HTR-8/SVneo (cell line): ENCODE measurements at places on chromosomes 3 and 15.

DNA sequence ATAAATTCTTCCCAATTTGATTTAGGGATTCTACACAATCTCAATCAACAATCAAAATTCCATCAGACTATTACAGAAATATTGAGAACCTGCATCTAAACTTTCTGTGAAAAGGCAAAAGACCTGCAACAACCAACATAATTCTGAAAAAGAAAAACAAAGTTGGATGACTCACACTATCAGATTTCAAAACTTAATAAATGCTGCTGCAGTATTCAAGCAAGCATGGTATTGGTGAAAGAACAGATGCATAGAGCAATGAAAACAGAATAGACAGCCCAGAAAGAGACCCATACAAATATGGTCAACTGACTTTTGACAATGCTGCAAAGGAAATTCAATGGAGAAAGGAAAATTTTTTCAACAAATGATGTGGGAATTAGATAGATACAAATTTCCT is 477.1 kb upstream of the NR2F2 start:
- no peak for DNase-seq

DNA sequence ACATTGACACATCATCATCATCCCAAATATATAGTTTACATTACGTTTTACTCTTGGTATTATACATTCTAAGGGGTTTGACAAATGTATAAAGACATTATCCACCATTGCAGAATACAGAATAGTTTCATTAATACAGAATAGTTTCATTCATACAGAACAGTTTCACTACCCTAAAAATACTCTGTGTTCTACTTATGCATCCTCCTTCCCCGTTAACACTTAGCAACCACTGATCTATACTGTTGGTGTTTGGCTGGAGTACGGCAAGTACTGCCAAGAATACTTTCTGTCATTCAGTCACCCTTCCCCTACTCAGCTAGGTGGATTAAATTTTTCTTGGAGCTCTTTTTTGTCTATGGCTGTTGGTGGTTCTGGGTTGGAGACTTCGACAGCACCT is 33.4 kb downstream of the LEKR1 start:
- no peak for DNase-seq

GRCh38 chr15:27490867-27491595 is 520.0 kb downstream of the GABRG3 start:
- no peak for DNase-seq

- peak; percentile 87 for DNase-seq
Measured at GRCh38 chr15:74307827-74308811, 59.3 kb downstream of the CYP11A1 start.

GRCh38 chr3:101940521-101941317 is 91.4 kb downstream of the NFKBIZ start:
- DNase-seq, result peak; percentile 69

- no peak for DNase-seq
Measured at GRCh38 chr3:124784686-124785382, 54.6 kb downstream of the UMPS start.

- no peak for DNase-seq
Measured at GRCh38 chr3:7447197-7447769, 586.4 kb downstream of the GRM7 start.

DNA sequence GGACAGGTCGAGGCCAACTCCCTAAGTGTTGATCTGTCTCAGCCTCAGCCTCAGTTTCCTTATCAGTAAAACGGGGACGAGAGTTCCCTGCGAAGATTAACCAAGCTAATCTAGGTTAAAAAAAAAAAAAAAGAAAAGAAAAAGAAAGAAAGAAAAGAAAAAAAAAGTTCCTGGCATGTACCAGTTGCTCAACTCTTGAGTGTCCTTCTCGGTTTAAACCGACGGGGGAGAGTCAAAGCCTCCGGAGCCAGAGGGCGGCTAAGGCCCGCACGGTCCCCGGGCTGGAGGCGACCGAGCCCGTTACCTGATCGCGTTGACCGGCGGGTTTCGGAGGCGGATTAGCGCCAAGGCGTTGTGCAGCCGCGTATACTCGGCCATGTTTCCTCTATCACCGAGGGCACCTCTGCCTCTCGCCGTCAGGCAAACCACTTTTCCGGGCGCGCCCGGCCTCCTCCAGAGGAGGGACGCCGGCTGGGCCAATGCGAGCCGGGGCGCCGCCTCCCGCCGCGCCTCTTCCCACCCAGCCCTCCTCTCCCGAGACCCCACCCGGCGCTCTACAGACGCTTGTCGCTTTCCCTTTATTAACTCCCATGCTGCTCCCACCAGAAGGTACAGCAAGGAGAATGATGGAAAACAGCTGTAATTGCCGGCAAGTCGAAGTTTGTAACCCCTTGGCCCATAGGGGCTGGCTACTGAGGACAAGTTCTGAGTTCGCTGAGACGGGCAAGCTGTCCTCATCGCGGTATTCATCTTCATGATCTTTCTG is at the start of gene EHHADH:
Gene EHHADH, minus strand, starts transcription at position 405 of the 766 bp plus-strand sequence. Its CDS starts 27 bp downstream, at position 378.
- peak; percentile 87 for DNase-seq

- DNase-seq, result no peak
Measured at GRCh38 chr3:178795349-178795748, 259.1 kb downstream of the KCNMB2 start.

DNA sequence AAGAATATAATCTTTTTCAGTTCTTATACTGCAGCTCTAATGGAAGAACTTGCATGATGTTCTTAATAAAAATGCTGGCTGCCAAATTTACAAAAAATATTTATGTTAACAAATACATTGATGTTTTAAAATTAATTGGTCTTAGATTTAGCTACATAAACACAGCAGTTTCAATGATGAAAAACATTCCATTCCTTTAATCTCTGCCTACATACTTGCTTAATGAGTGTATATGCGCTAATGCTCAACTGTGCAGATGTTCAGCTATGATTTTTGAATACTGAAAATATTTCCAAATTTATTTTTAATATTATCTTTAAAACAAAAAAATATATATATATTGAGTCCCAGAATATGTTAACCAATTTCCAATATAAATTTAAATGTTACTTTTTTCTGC is 867.4 kb downstream of the ROBO1 start:
- no peak for DNase-seq

DNA sequence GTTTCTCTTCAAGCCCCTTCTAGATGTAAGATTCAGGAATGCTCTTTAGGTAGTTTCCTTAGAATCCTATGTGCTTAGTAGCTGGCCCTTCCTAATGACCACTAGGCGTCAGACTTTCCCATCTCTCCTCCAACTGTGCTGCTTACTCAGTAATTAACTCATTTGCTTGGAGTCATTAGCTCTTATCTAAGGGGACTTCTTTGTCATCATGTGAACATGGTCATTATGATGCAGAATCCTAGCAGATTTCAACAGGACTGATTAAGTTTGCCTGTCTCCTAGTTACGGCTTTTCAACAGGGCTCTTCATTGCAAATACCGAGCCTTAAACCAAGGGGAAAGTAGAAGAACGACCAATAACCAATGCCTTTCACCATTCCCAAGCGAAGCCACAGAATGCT is 46.4 kb downstream of the GJD2 start:
- DNase-seq, result peak; percentile 28

GRCh38 chr15:74855857-74856256 is 12.9 kb upstream of the ULK3 start:
- DNase-seq, result no peak

DNA sequence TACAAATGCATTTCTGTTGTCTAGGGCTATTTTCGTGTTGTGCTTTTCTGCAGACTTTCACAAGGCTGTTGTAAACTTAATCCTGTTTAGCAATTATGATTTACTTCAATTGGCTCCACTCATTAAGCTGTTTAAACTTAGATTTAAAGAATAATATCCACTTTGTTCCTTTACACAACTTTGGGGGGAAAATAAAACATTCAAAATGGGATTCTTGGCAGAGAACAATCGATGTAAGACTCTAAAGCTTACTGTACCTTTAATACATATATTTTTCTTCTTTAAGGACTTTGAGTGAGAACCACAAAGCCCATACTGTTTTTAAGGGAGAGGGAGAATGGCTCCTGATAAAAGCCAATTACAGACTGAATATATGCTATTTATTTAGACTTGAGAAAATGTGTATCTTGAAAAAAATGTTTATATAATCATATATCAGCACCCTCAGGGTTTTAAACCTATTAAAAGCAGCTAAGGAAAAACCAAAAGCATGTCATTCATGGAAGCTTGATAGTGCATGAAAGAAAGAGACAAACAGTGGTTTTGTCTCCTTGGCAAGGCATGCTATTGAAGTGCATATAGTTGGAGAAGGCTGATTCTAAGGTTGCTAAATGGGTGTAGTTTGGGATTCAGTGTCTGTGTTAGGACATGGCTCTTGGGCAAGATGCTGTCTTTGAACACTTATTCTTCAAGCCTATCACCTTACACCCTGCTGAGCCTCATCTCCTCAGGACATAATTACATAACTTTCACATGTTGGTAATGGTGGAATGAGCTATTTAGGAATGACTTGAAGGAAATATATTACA is 293.4 kb upstream of the TBC1D5 start:
- DNase-seq, result no peak

DNA sequence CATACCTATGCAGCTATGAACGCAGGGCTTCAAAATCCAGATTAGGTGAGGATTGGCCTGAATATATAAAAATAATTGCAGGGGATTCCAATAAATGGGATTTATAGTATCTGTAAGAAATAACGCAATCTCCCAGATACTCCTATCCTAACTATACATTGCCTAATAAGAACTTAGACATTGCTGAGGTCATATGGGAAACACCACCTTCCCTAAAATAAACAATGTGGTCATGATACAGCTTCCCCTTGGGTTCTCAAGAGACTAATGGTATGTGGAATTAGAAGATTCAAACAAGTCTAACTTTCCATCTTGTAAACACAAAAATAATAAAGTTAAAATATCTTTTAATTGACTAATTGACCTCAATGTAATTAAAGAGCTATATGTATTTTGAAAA is 28.2 kb downstream of the UBE3A start:
- no peak for DNase-seq

DNA sequence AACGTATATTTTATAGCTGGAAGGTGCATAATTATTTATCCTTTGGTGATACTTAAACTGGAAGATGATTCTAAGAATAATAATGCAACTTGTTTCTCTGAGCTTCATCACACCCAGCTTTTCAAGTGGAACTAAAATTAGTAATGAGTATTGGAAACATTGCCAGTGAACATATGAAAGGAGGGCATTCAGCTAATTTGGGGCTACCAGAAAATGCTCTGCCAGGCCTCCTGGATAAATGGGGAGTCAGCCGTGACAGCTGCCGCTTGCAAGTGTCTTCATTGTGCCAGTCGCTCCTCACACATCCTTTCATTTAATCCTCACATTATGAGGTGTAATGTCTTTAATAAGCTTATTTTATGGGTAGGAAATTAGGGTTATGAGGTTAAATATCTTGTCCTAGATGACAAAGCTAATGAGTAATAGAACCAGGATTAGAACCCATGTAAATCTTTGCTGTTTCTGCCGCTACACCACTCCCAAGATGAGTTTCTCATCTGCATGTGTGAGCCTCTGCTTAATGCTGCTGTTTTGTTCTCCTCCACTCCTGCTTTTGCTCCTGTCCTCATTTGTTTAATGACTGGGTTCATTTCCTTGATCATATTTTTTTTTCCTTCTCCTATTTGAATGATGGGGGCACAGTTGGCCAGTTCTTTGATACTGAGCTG is 155.7 kb downstream of the PLCL2 start:
- DNase-seq, result no peak

GRCh38 chr3:127902486-127902885 is 12.5 kb upstream of the KBTBD12 start:
- no peak for DNase-seq

DNA sequence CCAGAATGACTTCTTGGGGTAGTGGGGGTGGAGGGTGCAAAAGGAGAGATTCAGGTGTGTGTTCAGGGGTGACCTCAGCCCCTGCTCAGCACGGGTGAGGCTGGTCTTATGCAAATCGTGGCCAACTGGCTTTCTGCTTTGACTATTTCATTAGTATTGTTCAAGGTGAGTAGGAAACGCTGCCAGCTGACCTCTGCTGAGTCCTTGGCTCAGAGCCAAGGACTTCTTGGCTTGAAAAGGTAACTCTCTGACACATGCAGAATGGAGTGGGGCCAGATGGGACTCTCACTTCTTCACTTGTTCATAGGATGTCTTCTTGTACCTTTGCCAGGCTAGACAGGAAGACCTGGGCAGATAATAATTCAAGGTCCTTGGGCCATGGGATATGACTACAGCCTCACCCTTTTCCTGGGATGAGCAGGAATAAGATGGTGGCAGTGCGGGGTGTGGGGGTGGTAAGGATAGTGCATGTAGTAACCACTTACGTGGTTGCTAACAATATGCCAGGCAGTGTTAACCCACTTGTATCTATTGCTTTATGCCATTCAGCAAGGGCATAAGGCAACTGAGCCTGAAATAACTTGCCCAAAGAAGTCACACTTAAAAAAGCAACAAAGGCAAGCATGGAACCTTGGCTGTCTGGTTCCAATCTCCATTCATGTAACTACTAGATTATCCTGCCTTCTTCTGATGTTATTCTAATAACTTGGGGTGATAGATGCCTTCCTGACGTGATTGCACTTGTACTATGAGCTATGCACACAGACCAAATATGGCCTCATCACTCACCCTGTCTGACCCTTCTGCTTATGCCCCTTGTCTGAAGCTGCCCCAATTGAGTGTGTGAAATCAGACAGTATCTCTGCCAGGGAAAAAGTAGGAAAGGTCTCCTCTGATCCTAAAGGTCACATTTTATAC is 193.1 kb downstream of the NR1D2 start:
- DNase-seq, result no peak

DNA sequence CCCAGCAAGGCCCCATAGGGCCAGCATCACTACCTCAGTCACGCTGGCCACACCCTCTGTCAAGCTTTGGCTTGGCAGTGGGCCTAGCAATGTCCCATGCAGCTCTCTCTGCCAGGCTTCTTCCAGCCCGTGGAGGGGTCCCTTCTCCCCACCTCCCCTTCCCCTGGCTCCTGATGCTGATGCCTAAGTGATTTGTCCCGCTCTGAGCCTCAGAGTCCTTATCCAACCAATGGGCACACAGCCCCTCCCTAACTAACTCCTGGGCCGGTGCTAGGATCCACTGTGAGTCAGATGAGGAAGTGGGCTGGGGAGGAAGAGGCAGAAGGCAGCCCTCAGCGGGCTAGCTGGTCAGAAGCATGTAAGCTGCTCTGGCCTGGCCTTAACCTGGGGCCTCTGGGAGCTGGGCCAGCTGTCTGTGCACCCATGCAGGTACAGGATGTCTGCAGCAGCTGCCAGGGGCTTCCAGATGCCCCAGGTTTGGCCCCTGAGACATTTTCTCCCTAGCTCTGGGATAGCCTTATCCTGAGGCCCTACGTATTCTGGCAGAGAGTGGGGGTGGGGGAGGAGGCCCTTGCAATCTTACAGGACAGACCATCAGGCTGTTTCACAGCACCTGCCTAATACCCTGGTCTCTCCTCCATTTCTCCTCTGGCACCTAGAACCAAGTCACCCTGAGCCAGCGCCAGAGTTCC is 740 bp upstream of the ZBTB47 start:
- no peak for DNase-seq

GRCh38 chr3:157201648-157202278 is 41.8 kb upstream of the CCNL1 start:
- peak; percentile 48 for DNase-seq

GRCh38 chr3:31791090-31791430 is 190.0 kb downstream of the OSBPL10 start:
- no peak for DNase-seq

DNA sequence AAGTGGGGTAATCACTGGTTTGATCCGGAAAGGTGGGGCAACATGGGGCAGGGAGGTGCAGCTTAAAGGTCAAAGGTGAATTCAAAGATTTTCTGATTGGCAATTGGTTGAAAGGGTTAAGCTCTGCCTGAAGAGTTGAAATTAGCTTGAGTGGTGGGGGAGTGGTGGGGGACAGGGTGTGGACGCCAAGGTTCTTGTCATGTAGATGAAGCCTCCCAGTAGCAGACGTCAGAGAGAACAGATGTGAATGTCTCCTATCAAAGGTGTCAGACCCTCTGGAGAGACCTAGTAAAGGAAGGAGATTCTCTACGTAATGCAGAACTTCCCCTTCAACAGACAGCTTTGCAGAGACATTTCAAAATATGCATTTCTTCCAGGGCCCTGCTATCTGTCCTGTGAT is 62.8 kb downstream of the ABCC5 start:
- DNase-seq, result no peak
